ENCODE measurements at places on chromosomes 11 and 22.

GRCh38 chr11:108032800-108033199, 24.1 kb downstream of the CUL5 start:
- DNase-seq = no peak

GRCh38 chr22:18996376-18996900, 60.3 kb upstream of the PRODH start:
- DNase-seq = no peak

DNA sequence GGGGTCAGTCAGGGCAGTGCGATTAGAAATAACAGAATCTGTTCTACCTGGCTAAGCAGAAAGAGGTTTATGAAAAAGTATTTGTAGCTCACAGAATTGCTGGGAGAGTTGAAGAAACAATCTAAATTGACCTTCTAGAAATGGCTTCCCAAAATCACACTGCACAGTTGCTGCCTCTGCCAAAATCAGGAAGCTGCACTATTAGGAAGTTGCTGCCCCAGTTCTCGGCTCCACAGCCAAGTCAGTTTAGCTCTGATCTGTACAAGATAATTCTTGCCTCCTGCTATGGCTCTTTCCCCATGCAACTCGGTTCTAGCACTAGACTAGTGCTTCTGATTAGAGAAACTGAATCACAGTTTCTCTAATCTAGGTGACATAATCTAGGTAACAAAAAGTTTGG, 16.0 kb upstream of the CCDC90B start:
- no peak for DNase-seq

DNA sequence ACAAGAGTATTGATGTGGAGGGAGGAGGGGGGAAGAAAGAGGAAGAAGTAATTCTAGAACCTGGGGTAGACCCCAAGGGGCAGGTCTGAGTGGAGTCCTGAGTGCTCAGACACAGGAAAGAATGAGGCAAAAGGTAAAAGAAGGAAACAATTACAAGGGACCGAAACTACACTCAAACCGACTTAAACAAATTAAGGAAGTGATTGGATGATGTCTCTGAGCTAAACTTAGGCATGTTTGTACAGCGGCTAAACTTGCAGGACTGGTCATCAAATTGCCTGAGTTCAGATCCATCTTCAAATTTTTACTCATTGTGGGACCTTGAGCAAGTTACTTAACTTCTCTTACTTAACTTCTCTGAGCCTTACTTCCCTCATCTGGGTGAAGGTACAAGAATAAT, 86.3 kb upstream of the LRRC55 start:
- DNase-seq = no peak

- peak; percentile 7 for DNase-seq
Measured at GRCh38 chr22:34055525-34056200, 135.4 kb upstream of the LARGE1 start.

DNA sequence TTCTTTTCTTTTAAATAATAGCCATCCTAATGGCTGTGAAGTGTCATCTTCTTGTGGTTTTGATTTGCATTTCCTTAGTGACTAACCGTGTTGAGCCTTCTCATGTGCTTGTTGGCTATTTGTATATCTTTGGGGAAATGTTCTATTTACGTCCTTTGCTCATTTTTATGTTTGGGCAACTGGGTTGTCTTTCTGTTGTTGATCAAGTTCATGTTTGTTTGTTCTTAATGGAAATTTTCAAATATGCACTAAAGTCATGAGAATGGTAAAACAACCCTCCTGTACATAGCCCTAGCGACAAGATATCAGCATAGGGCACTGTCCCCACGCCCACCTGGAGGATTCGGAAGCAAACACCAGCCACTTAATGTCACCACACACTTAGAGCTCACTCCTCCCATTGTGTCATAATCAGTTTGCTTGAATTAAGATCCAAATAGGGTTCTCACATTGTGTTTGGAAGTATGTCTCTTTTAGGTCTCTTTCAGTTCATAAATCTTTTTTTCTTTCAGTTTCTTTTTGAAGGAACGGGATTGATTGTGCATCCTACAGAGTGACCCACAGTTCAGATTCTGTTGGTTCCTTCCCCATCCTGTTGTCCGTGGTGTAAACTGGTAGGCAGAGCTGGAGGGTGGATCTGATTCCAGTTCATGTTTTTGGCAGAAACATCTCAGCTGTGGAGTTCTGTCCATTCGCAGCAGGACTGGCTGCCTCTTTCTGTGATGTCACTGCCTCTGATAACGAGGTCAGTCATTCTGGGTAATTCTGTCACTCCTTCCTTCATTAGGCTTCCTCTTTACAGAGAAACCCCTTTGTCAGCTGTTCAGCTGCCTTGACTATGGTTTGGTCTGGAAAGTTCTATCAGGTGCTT, 26.4 kb upstream of the ADORA2A start:
- no peak for DNase-seq

- no peak for DNase-seq
Measured at GRCh38 chr11:80214413-80214812, 773.6 kb upstream of the TENM4 start.

- no peak for DNase-seq
Measured at GRCh38 chr22:46598737-46599424, 21.3 kb upstream of the GRAMD4 start.

- peak; percentile 35 for DNase-seq
Measured at GRCh38 chr11:28110821-28111200, 2.6 kb downstream of the METTL15 start.

DNA sequence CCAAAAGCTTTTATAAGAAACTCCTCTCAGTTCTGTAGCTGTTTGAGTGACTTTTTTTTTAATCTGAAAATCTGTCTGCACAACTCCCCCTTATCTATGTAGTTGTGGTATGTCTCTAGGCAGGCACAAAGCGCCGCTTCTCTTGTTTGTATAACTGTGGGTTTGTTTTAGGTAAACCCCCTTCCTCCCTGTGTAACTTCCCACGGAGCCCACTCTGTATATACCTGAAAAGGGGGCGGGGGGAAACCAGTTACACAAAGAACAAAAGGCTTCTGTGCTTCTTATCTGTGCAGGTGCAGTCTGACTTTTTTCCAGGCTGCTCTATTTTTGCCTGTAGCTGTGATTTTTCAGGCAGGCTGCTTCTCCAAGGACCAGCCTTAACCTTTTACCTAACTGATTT, 13.2 kb downstream of the OR10AG1 start:
- no peak for DNase-seq

GRCh38 chr22:31646186-31647019, 15.6 kb downstream of the PISD start:
- DNase-seq = no peak

GRCh38 chr11:130785380-130786116, 130.7 kb downstream of the SNX19 start:
- no peak for DNase-seq

- peak; percentile 68 for DNase-seq
Measured at GRCh38 chr11:36258730-36259360, 30.4 kb downstream of the COMMD9 start.

GRCh38 chr11:5807580-5807979, 1.1 kb upstream of the OR52N2 start:
- DNase-seq = no peak

DNA sequence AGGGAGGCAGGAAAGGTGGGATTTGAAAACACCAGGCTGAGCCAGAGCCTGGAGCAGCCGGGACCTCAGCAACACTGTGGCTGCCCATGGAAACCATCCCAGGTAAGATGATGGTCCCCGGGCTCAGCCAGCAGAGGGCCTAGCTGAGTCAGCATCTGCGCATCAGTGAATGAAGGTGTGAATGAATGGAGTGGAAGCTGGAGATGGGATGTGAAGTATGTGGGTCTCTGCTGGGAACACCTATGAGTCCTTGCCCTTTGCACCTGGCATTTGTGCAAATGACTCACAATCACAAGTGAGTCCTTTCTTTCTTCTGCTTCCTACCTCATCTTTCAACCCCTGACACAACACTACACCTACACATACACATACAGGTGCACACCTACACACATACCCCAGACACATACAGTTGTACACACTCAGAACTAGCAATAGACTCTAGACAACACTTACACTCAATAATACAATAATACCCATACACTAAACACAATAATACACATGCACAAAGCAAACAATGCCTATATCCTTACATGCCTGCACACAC, 62.8 kb upstream of the PRDM11 start:
- DNase-seq = no peak

DNA sequence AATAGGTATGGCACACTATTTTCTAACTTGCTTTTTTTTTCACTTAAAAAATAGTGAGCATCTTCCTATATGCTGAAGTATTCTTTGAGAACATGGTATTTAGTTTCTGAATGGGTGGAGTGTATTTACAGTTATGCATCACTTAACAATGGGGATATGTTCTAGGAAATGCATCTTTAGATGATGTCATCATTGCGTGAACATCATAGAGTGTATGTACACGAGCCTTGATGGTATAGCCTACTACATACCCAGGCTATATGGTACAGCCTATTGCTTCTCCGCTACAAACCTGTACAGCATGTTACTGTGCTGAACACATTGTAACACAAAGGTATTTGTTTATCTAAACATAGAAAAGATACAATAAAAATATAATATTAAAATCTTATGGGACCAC, 124.3 kb upstream of the ASPHD2 start:
- DNase-seq = no peak

DNA sequence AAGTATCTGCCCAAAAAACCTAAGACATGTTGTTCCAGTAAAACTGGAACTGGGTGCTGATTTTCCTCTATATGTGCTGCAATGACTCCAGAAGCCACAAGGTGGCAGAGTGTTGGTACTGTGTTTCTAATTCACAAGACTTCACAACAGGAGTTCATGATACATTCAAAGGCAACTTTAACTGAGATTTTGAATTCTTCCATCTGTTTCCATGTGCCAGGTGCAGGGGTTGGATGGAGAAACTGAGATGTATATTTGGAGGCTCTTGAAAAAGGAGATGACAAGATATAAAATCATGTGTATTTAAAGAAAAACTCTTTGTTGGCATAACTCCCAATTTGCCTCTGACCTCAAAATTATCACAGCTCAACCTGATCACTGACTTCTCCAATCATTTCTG, 1098.6 kb upstream of the CCDC90B start:
- DNase-seq = peak; percentile 33

DNA sequence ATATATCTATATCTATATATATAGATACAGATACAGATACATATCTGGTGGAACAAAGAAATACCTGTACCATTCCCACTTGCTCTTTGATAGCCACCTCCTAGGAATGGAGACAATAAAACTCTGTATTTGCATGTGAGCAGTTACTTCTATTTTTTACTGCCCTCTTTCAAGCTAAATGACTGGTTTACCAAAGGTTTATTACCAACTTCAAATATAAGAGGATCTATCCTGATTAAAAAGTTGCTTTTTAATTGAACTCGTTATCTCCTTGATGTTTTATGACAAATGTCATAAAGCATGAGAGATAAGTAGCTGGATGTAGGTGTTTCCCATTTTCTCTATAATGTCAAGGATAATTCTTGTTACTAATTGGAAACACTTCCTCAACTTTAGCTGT, 21.7 kb upstream of the GRIK4 start:
- DNase-seq = no peak

- DNase-seq = no peak
Measured at GRCh38 chr11:126153972-126154371, 57.5 kb downstream of the RPUSD4 start.

GRCh38 chr11:78535027-78535426, 39.6 kb downstream of the NARS2 start:
- DNase-seq = no peak

- DNase-seq = peak; percentile 81
Measured at GRCh38 chr11:128859563-128860441, 7.3 kb downstream of the KCNJ1 start.

DNA sequence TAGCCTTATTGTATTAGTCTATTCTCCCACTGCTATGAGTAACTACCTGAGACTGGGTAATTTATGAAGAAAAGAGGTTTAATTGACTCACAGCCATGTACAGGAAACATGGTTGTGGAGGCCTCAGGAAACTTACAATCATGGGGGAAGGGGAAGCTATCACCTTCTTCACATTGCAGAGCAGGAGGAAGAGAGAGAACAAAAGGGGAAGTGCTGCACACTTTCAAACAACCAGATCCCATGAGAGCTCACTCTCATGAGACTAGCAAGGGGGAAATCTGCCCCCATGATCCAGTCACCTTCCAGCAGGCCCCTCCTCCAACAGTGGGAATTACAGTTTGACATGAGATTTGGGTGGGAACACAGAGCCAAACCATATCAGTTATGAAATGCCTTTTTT, 179.4 kb downstream of the ARHGAP42 start:
- DNase-seq = no peak

DNA sequence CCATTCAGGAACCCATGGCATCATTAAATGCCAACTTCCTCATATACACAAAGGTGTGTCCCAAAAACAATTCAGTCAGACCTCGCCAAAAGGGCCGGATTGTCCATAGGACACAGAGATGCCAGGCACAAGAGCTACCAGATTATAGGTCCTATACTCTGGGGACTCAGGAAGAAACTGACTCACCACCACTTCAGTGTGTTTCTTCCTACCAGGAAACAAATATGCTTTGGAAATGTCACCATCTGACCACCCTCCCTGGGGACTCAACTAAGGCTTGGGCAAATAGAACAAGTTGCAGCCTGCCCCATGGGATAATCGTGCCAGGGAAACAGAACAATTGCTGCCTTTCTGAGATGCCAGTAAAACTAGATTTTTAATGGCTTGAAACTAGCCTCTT, 11.7 kb downstream of the POU2AF3 start:
- DNase-seq = no peak

GRCh38 chr22:46803031-46803880, 40.8 kb downstream of the TBC1D22A start:
- DNase-seq = peak; percentile 84

GRCh38 chr11:128824191-128825049, 42.7 kb downstream of the KCNJ1 start:
- DNase-seq = no peak

GRCh38 chr11:134385774-134386565, 26.1 kb downstream of the B3GAT1 start:
- no peak for DNase-seq

- DNase-seq = peak; percentile 45
Measured at GRCh38 chr11:108871152-108871551, 206.3 kb downstream of the DDX10 start.

DNA sequence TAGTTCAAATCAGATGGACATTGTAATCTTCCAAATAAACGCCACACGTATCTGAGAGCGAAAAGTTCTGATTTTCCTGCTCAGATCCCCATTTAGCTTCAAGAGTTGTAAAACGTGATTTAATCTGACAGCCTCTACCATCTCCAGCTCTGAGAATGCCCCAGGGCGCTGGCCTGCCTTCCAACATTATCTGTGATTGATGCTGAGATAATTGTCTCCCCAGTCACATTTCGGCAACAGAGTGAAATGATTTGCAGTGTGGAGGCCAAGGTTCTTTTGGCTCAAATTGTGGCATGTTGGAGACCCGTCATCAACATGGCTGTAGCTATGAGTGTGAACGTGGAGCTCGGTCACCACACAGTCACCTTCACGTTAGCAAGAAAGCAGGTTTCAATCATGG, 283.4 kb downstream of the BRD1 start:
- no peak for DNase-seq

- DNase-seq = no peak
Measured at GRCh38 chr11:118635237-118635591, 27.8 kb downstream of the PHLDB1 start.

GRCh38 chr22:49034836-49035817, 792.5 kb downstream of the BRD1 start:
- no peak for DNase-seq
